ENCODE measurements at places on chromosomes 6 and 20. TPM values are rescaled to one million over a fixed set of nuclear protein-coding genes. Genes with fewer than 3 reads are reported as not detected.

GRCh38 chr6:65943051-65943450 lies 236.0 kb upstream of the EYS start:
- DNase-seq, result no peak

The CNBD2 gene
- 2.8 TPM for total RNA-seq

- DNase-seq, result no peak
Measured at GRCh38 chr20:14264869-14265268, 72.5 kb downstream of the FLRT3 start.

DNA sequence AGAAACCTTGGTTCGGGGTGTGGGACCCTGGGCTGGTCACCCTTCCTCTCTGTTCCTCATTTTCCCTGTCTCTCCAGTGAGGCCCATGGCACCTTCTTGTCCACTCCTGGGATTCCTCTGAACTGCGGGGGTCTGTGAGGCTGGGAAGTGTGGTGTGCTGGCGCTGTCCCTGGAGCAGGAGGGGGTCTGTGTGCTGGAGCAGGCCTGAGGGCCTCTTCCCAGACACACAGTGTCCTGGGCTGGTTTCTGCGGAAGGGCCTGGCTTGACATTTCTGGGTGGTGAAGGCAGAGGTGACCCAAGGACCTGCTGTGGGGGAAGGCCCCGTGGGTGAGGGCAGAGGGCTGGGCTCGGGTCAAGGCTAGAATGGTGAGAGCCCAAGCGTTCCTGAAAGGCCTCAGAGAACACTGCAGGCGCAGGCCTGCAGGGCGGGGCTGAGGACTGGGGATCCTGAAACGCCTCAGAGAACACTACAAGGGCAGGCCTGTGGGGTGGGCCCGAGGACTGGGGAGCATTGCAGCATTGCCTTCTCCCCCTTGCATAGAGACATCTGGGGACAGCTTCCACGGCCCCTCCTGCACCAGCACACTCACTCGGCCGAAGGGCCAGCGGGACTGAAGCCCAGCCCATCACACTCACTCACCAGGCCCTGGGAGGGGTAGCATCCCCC lies 10.6 kb upstream of the BAK1 start:
- no peak for DNase-seq

DNA sequence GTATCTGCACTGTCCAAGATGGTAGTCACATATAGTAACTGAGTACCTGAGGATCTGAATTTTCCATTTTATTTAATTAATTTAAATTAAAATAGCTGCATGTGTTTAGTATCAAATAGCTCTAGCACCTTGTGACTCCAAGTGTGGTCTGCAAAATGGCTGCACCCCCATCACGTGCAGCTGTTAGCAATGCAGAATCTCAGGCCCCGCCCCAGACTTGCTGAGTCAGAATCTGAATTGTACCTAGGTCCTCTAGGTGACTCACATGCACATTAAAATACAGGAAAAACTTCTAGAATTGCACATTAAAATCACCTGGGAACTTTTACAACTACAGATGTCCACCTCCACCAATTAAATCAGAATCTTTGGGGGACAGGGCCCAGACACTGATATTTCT lies 19.2 kb upstream of the FAM83C start:
- no peak for DNase-seq

The GDAP1L1 gene
- total RNA-seq, result 0.20 TPM

GRCh38 chr20:44435630-44436335 lies 39.9 kb upstream of the TTPAL start:
- no peak for DNase-seq

The COL9A1 gene
- total RNA-seq, result 0.47 TPM

DNA sequence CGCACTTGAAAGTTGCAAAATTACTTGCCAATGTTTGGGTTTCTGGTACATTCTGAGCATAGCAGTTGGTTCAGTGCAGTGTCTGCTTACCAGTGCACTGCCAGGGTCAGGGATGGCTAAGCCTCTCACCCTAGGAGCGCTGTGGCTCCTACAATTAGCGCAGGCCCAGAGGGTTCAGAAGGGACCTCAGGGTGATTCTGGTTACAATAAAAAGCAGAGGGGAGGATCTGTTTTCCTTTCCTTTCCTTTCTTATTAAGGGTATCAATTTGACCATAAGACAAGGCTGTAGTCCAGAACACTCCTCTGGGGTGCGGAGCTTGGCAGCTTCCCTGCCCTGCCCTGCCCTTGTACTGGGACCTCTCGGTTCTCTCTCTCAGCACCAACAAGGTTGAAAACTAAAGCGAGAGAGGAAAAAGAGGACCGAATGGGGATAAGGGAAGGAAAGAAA lies 2.6 kb downstream of the MAFB start:
- DNase-seq, result no peak

The POLR1H gene
- total RNA-seq, result 12.7 TPM

The SAMD5 gene
- 0.34 TPM for total RNA-seq

Data from heart right ventricle (tissue), 16 donors.